ENCODE measurements at places on chromosomes 12 and 14. TPM values are rescaled to one million over a fixed set of nuclear protein-coding genes. Genes with fewer than 3 reads are reported as not detected.

Gene TAS2R30
- 0.21 TPM for polyA plus RNA-seq

Gene CMAS
- polyA plus RNA-seq = 31.3 TPM

Gene NR4A1
- polyA plus RNA-seq = 114 TPM

Gene DPY19L2
- polyA plus RNA-seq = 6.2 TPM

Gene PZP
- 0.21 TPM for polyA plus RNA-seq

Gene MTRFR
- polyA plus RNA-seq = 13.4 TPM

Gene ITPK1
- 15.2 TPM for polyA plus RNA-seq

Gene DLGAP5
- 8.4 TPM for polyA plus RNA-seq

Gene VWF
- polyA plus RNA-seq = 58.1 TPM

Gene BEGAIN
- 5.7 TPM for polyA plus RNA-seq

Gene CARMIL3
- polyA plus RNA-seq = 0.18 TPM

Gene PRR4
- 4.7 TPM for polyA plus RNA-seq

Gene MRPL52
- 52.5 TPM for polyA plus RNA-seq

Gene MYH7
- polyA plus RNA-seq = 1,002 TPM

Gene RIN3
- polyA plus RNA-seq = 12.1 TPM

Gene KRT82
- polyA plus RNA-seq = 0.07 TPM

Gene DPPA3
- polyA plus RNA-seq = not detected

Gene CYP46A1
- polyA plus RNA-seq = 5.3 TPM

Gene NXPH4
- polyA plus RNA-seq = not detected

Gene ZBTB42
- 4.3 TPM for polyA plus RNA-seq

Gene ATL1
- polyA plus RNA-seq = 5.5 TPM

Gene SYT1
- polyA plus RNA-seq = 1.8 TPM

Gene SLC7A8
- 2.6 TPM for polyA plus RNA-seq

Gene ZC2HC1C
- 2.5 TPM for polyA plus RNA-seq

Gene CHST11
- polyA plus RNA-seq = 2.5 TPM

Gene BMP4
- 19.8 TPM for polyA plus RNA-seq

Gene LUM
- polyA plus RNA-seq = 948 TPM

Gene PCBP2
- polyA plus RNA-seq = 595 TPM

Gene SLC38A4
- 7.2 TPM for polyA plus RNA-seq

Gene NINJ2
- 5.6 TPM for polyA plus RNA-seq

Gene MANSC1
- polyA plus RNA-seq = 12.3 TPM

Gene CCDC196
- polyA plus RNA-seq = 0.10 TPM

Gene PLA2G1B
- polyA plus RNA-seq = not detected

Gene KCNJ8
- polyA plus RNA-seq = 27.3 TPM

Gene CLEC4C
- polyA plus RNA-seq = not detected

Gene DAO
- polyA plus RNA-seq = not detected

Gene SYCP3
- 0.63 TPM for polyA plus RNA-seq

Gene MGST1
- polyA plus RNA-seq = not detected

Gene CCDC60
- polyA plus RNA-seq = not detected

Gene NOXRED1
- 0.35 TPM for polyA plus RNA-seq

Gene KRT74
- polyA plus RNA-seq = not detected
